ENCODE measurements at places on chromosomes 12 and 14.

GRCh38 chr14:61520576-61520975 lies 174.7 kb upstream of the HIF1A start:
- no peak for DNase-seq

DNA sequence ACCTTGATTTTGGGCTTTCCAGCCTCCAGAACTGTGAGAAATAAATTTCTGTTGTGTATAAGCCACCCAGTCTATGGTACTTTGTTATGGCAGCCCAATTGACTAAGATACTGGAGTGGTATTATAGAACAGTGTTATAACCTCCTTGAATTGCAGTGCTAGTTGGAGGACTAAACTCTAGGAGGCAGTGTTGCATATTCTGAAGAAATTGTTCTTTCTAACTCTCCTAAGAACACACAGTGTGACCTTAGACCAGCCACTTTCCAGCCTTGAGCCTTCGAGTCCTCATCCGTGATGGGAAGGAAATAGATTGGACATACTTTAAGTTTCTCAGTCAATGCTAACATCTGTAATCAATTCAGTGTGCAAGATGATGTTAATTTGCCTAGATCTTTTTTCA lies 22.4 kb upstream of the LRRC10 start:
- DNase-seq: no peak

GRCh38 chr12:52148464-52149181 lies 43.2 kb downstream of the KRT80 start:
- no peak for DNase-seq

GRCh38 chr12:56324206-56324605 lies 8.4 kb upstream of the CNPY2 start:
- DNase-seq: no peak

GRCh38 chr14:21107283-21107800 lies 6.5 kb downstream of the TMEM253 start:
- DNase-seq: no peak

DNA sequence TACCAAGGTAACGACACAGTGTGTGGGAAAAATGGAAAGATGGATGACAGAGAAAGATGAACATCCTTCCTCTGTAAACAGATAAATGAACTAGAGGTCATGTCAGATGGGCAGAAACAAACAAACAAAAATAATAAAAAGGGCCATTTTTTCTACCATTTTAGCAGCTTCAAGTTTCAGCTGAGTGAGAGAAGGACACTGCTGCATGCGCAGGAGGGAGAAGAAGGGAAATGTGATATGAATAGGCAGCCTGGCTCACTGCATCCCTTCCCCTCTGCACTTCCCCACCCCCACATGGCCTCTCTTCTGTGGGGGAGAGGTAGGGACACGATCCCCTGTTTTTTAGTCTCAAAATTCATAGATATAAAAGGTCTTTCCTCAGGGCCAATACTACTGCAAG lies 492.0 kb downstream of the NELL2 start:
- no peak for DNase-seq

GRCh38 chr12:102971227-102971626 lies 13.8 kb downstream of the ASCL1 start:
- no peak for DNase-seq

DNA sequence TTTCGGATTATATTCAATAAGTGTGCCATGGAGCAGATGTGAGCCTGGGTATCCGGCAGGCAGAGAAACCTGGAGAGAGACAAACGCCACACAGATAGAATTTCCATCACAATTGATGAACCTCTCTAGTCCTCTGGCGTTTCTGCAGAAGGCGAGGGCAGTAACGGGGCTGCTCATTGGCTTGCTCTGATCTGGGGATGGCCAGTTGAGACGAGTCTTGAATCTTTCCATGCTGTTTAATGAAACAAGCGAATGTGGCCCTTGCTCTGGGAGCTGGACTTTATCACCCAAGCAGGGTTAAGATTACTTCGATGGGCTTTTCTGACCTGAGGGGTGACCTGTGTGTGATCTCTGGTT lies 42.4 kb upstream of the CLMN start:
- no peak for DNase-seq
